ENCODE measurements at places on chromosomes 2 and 18. TPM values are rescaled to one million over a fixed set of nuclear protein-coding genes. Genes with fewer than 3 reads are reported as not detected.

The FMNL2 gene
- 26.6 TPM for total RNA-seq

The WIPF1 gene
- total RNA-seq, result 16.2 TPM

The HOXD3 gene
- total RNA-seq, result 0.18 TPM

The AMER3 gene
- not detected for total RNA-seq

The CRYGD gene
- total RNA-seq, result not detected

The DGUOK gene
- total RNA-seq, result 171 TPM

The TNS1 gene
- total RNA-seq, result 17.5 TPM

The MOGAT1 gene
- total RNA-seq, result not detected

The IL36A gene
- total RNA-seq, result not detected

The EVX2 gene
- not detected for total RNA-seq

The MEIS1 gene
- 2.2 TPM for total RNA-seq

The GCG gene
- total RNA-seq, result not detected

The KCNF1 gene
- 40.2 TPM for total RNA-seq

The NT5DC4 gene
- total RNA-seq, result not detected

The TCF7L1 gene
- total RNA-seq, result 10.9 TPM

The SLC30A3 gene
- 3.2 TPM for total RNA-seq

The SLC38A11 gene
- total RNA-seq, result 0.03 TPM

The TCF23 gene
- total RNA-seq, result not detected

The NPPC gene
- 0.21 TPM for total RNA-seq

The HOXD10 gene
- total RNA-seq, result 5.3 TPM

The COL4A4 gene
- 1.5 TPM for total RNA-seq

The MC5R gene
- not detected for total RNA-seq

The SRBD1 gene
- 8.3 TPM for total RNA-seq

The GLB1L gene
- total RNA-seq, result 6.9 TPM

The CGREF1 gene
- total RNA-seq, result 6.9 TPM

The SCTR gene
- not detected for total RNA-seq

The HADHB gene
- 99.2 TPM for total RNA-seq

The DCDC2C gene
- total RNA-seq, result not detected

The CPS1 gene
- total RNA-seq, result 10.9 TPM

The OR6B2 gene
- not detected for total RNA-seq

The SETBP1 gene
- 0.59 TPM for total RNA-seq

The CD8B gene
- total RNA-seq, result not detected

The DUSP19 gene
- total RNA-seq, result 0.34 TPM

The TET3 gene
- 11.3 TPM for total RNA-seq

The UGT1A10 gene
- not detected for total RNA-seq

The ADD2 gene
- total RNA-seq, result 28.6 TPM

The LCT gene
- total RNA-seq, result 0.05 TPM

The ASPRV1 gene
- 0.25 TPM for total RNA-seq

The SMAD4 gene
- total RNA-seq, result 59.3 TPM

All from A549 treated with Hydrocortisone at 1 μM for 4 hours (cell line).